GF-D8 (cell line): ENCODE measurements at places on chromosomes 2 and 18.

DNA sequence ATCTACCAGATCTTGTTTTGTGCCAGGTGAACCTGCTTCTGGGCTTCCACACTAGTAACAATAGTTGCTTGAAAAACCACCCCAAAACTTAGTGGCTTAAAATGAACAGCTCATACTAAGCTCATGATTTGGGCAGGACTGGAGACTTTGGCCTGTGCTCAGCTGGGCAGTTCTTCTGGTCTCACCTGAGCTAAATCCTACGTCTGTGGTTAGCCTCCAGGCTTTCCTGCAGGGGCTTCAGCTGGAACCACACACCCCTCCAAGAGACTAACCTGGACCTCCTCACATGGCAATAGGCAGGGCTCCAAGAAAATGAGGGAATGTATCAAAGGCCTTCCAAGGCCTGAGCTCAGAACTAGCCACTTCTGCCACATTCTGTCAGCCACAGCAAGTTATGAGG, 144.1 kb downstream of the CD8B2 start:
- no peak for DNase-seq

GRCh38 chr2:163735685-163736432, at the start of gene FIGN:
TSS of gene FIGN (minus strand) at chr2:163736008. CDS start at chr2:163734927, 1,081 bp downstream.
- no peak for DNase-seq

DNA sequence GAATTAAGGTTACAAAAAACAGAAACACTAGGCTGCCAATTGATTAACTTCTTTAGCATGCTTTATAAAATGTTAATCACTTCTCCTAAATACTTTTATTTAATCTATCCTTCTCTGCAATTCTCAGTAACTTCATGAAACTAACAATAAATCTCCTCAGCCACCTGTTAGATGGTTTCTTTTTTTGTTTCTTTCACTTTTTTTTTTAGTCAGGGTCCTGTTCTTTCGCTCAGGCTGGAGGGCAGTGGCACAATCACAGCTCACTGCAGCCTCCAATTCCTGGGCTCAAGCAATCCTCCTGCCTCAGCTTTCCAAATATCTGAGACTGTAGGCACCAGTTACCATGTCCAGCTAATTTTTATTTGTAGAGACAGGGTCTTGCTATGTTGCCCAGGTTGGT, 213.4 kb upstream of the STK17B start:
- no peak for DNase-seq

DNA sequence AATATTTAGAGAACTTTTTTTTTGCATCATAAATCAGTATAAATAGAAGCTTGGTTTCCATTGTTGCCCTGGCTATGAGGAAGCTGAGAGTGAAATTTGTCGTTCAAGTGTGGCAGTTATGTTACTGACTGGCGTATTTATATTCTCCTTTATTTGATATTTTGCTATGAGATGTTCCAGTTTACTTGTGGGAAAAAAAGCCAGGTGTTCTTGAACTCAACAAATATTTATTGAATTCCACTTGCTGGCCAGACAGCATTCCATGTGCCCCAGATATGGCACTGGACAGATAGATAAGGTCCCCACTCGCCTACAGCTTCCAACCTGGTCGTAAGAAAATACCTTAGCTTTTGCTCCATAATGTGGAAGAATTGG, 44.7 kb downstream of the NEDD4L start:
- no peak for DNase-seq

DNA sequence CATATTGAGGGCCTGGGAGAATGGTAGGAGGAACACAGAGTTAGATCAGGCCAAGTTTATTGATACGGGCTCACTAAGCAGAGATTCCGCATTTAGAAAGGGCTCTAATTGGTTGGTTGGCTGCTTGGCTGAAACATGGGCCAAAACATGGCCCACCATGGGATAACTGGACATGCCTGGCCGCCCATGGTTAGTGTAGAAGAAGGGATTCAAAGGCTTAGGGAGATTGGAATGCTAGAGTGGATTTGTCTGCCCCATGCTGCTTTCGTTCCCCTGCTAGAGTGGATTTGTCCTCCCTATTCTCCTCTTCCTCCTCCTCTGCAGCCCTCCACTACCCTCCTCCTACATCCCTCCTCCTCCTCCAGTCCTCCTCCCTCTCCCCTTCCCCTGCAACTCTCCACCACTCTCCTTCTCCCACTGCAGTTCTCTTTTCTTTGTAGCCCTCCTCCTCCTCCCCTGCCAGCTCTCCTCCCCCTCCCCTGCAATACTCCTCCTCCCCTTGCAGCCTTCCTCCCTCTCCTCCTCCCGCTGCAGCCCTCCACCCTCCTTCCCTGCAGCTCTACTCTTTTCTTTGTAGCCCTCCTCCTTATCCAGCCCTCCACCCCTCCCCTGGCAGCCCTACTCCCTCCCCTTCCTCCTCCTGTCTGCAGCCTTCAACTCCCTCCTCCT, 17.2 kb downstream of the BOK start:
- no peak for DNase-seq

DNA sequence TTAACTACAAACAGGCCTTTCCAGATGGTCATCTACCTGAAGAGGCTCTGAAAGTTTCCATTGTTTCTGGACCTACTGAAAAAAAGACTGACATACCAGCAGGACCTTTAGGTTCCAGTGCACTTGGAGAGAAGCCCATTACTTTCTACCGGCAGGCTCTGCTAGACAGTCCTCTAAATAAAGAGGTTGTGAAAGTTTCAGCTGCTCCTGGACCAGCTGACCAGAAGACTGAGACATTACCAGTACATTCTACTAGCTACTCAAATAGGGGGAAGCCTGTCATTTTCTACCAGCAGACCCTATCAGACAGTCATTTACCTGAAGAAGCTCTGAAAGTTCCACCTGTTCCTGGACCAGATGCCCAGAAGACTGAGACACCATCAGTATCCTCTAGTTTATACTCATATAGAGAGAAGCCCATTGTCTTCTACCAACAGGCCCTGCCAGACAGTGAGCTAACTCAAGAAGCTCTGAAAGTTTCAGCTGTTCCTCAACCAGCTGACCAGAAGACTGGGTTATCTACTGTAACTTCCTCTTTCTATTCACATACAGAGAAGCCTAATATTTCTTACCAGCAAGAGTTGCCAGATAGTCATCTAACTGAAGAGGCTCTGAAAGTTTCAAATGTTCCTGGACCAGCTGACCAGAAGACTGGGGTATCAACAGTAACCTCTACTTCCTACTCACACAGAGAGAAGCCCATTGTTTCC, 65.8 kb downstream of the ALMS1 start:
- DNase-seq = no peak

- peak; percentile 45 for DNase-seq
Observed at GRCh38 chr18:48948112-48949049, 2.4 kb downstream of the SMAD7 start.

GRCh38 chr2:160582490-160583145, 89.0 kb upstream of the RBMS1 start:
- no peak for DNase-seq

DNA sequence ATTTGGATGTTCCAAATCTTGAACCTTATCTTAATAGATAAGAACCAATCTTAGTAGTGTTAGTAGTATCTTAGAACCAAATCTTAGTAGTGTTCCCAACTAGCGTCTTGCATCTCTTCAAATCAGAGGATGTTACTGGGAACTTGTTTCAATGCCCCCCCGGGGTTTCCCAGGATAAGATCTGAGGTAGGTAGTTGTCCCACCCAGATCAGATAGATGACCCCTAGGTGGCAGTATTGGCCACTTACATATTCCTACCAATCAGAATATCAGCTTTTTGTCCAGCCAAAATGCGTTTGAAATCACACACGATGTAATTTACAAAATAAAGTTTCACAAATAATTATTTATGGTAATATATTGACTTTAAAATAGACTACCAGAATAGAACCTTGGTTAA, 314.8 kb downstream of the MBD2 start:
- DNase-seq = no peak

GRCh38 chr2:54065411-54065810, 50.0 kb upstream of the ACYP2 start:
- no peak for DNase-seq

- DNase-seq = no peak
Observed at GRCh38 chr2:41160439-41160838, 708.5 kb upstream of the SLC8A1 start.

DNA sequence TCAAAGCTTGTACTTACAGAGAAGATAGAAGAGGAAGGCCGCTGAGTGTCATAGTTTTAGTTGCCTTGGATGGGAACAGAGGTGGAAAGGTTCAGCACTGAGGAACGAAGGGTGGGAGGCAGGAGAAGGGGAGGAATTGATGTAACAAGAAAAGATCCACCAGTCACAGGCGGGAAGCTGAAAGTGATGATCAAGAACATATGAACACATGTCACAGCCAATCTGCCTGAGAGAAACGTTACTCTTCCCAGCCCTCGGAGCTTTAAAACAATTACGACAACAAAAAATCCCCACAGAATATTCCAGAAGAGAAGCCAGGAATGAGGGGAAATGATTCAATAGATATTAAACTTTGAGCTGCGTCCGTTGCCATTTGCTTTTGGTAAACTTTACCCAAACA, 87.1 kb downstream of the TSHZ1 start:
- no peak for DNase-seq

- DNase-seq = no peak
Observed at GRCh38 chr2:189305291-189305943, 125.9 kb upstream of the COL5A2 start.

- DNase-seq = no peak
Observed at GRCh38 chr2:168730344-168730743, 72.1 kb upstream of the NOSTRIN start.

DNA sequence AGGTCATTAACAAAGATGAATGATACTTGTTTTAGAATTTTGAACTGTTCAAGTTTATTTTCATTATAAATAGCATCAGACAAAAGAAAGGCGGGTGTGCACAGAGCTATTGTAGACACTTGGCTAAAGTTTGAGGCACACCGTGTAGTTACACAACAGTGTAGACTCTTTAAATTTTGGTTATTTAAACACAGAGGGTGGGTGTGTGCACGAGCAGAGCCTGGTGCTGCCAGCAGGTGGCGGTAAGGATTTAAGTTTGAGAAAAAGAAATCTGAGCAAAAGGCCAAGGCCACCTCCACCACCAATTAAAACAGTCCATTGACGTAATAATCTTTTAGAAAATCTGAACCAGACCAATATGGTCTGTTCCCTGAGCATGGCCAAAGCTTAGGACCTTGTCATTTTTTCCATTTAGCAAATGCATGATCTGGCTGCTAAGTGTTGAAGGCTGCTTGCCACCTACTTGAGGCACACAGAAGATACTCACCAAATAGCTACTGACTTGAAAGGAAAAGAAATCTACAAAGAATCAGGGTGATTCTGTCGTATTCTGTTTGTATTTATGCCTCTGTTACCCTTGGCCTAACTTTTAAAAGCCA, 14.3 kb downstream of the COPS7B start:
- DNase-seq = no peak

DNA sequence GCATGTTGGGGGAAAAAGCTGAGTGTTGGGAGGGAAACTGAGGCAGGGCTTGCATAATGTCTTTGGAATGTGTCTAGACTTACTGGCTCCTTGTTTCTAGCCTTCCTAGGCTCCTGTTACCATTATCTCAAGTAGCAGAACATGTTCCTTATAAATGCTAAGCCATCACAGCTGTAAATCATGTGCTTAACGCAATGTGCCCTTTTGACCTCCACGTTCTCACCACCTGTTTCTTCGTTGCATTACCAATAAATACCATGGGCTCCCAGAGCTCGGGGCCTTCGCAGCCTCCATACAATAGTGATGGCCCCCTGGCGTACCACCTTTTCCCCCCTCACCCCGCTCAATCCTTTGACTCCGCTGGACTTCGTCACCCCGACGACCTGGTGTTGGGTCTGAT, 54.0 kb upstream of the CWC22 start:
- DNase-seq = no peak

GRCh38 chr2:122988395-122989221, 1036.5 kb upstream of the CNTNAP5 start:
- no peak for DNase-seq

GRCh38 chr2:175136334-175137215, 31.4 kb downstream of the ATF2 start:
- no peak for DNase-seq

GRCh38 chr2:70420143-70420542, 118.3 kb upstream of the FAM136A start:
- no peak for DNase-seq

- DNase-seq = peak; percentile 41
Observed at GRCh38 chr18:48023334-48024008, 93.0 kb upstream of the SMAD2 start.

- no peak for DNase-seq
Observed at GRCh38 chr2:188403676-188404075, 112.0 kb downstream of the GULP1 start.

- no peak for DNase-seq
Observed at GRCh38 chr2:110768591-110768990, 36.2 kb downstream of the ACOXL start.

GRCh38 chr2:169900686-169901085, 73.4 kb downstream of the UBR3 start:
- DNase-seq = no peak

- no peak for DNase-seq
Observed at GRCh38 chr18:59546188-59546587, 151.0 kb downstream of the CCBE1 start.

DNA sequence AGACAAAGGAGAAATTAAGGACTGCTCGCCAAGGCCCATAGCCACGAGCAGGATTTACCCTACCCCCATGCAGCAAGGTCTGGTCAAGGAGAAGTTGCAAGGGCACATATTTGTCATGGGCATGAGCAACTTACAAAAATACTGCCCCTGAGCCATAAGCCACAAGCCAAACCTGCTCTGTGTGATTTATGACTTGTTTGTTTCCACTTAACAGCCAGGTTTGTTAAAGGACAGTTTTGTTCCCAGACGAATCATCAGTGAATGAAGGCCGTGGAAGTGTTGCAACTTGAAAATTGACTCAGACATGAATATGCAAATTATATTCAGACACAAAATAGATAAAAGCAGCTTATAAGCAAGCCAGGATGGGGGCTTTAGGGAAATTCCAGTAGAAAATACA, 31.3 kb upstream of the EVA1A start:
- no peak for DNase-seq

DNA sequence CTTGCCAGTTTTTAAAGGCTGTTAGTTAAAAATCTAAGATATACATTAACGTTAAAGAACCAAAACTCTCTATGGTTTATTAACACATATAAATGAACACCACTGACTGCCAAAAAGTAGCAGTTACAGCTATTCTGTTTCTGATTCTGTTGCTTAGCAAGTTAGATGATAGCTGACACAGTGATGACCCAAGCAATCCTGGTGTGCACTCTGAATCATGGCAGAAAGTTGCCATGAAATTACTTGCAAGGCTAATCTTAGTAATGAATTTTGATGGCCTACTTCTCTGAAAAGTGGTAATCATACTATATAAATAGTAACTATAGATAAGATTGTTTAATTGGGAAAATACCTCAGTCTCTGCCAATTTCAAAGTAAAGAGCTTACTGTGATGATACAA, 57.7 kb downstream of the ROCK2 start:
- no peak for DNase-seq

GRCh38 chr2:185610301-185610700, 128.3 kb upstream of the FSIP2 start:
- no peak for DNase-seq
